ENCODE measurements at places on chromosomes 6 and 20. TPM values are rescaled to one million over a fixed set of nuclear protein-coding genes. Genes with fewer than 3 reads are reported as not detected.

LTB gene
- not detected for total RNA-seq

TP53TG5 gene
- not detected for total RNA-seq

SNRNP48 gene
- total RNA-seq = 12.1 TPM

CDKN1A gene
- total RNA-seq = 201 TPM

XKR7 gene
- not detected for total RNA-seq

MRAP2 gene
- total RNA-seq = 9.2 TPM

All from osteocyte (in vitro differentiated cells).